NCI-H1930 (cell line): ENCODE measurements at places on chromosomes 4 and X.

- DNase-seq, result no peak
Measured at GRCh38 chr4:139884438-139884837, 218.8 kb downstream of the MGST2 start.

- no peak for DNase-seq
Measured at GRCh38 chrX:45900766-45901615, 644.2 kb downstream of the ZNF674 start.

- DNase-seq, result no peak
Measured at GRCh38 chr4:86106475-86106874, 253.4 kb downstream of the MAPK10 start.

DNA sequence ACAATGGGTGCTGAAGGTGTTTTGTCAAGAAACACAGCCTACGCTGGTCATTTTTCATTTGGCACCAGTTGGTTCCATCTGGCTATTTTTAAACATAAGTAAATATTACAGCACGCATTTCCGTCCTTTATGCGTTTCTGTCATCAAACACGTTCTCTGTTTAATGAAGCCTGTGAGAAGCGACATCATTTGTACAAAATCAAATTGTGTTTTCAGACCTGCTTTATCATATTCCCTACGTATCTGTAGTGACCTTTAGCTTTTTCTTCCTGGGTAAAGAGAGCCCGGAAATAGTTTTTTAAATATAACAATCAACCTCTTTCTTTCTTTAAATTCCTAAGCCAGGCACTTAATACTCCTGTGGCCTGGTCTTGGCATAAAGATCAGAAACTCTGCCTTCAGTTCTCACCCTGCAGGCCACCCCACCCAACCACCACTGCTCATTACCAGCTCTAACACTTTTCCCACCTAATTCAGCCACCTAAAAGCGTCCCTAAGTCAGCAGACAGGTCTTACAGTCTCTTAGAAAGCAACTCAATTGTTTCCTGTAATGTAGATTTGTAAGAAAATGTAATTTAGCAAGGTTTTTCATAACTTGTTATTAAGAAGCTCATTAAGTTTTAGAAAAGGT is 30.4 kb downstream of the ACSL1 start:
- no peak for DNase-seq

GRCh38 chrX:110212299-110212698 is 105.6 kb downstream of the AMMECR1 start:
- no peak for DNase-seq

DNA sequence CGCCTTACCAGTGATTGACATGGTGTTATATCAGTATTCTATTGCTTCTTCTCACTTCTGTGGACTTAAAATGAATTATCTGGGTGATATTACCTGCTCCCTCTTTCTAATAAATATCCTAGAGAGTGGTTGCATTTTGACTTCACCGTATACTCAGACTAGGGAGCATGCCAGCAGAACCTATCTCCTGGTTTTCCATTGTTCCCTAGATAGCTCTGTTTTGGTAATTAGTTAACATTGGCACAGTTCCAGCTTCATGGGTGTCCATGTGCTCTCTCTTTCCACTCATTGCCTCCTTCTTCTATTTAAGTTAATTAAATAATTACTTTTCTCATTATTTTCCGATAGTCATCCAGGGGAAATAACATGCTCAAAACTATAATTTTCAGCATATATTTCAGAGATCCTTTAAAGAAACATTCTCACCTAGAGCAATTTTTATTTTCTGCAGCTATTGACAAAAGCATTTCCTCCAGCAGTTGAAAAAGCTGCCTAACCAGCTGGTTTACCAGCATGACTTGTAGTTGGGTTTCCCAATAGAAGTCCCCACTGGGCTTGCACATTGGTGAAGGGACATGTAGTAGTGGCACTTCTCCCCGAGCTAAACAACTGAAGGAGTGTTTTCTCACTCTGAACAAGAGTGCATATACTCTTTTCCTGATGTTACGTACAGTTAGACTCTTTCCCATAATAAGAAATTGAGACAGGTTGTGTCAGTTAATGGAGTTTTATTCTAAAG is 27.9 kb upstream of the PAPSS1 start:
- no peak for DNase-seq

DNA sequence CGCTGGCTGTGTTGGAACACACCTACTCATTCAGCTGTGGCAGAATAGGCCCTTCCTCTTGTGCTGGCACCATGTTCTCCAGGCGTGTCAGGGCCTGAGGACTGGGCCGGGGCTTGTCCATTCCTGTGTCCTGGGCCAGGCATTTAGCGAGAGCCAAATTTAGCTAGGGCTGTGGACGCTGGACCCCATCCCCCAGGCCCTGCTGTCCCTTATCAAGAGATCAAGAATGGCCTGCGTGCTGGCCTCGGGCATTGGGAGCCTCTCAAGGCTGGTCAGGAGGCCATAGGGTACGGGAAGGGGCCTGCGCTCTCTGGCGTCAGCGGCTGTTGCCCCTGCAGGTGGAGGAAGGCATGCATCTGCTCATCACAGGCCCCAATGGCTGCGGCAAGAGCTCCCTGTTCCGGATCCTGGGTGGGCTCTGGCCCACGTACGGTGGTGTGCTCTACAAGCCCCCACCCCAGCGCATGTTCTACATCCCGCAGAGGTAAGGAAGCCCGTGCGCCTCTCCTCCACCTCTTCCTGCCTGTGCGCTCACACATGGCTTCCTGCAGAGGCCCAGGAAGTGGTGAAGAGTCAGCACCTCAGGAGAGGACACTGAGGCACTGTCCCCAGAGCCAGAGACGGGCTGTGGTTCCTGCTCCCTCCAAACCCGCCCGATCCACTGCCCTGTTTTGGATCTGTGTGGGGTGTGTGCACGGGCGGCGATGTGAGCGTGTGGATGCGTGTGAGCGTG is 15.3 kb downstream of the ABCD1 start:
- DNase-seq, result no peak

DNA sequence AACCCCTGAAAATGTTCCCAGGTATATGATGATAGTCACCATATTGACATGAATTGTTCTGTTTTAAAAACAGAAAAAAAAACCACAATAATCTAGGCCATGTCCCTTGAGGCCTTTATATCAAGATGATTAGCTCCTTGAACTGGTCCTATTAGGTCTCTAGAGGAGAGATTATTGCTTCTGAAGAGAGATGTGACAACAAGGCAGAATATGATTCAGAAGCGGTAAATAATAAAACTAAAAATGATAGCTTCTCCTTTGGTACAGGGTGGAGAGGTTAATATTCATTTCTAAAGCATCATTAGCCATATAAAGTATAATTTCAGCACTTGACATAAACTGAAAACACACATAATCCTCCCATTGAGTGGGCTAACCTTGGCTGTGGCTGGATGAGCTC is 25.8 kb downstream of the TLR8 start:
- no peak for DNase-seq

DNA sequence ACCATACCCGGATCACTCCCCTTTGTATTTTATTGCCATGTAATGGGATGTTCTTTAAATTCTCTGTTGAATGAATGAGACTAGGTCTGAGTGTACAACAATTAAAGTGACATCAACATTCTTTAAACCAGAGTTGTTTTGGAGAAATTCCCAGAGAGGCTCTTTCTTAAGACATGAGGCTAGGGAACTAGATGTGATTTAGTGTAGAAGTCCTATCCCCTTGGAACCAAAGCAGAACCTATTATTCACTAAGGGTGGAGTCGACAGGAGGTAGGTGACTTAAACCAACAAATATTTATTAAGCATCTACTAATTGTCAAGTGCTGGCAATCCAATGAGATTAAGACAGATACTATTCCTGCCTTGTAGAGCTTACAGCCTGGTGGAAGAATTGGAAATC is 1.7 kb downstream of the EIF1AX start:
- DNase-seq, result no peak

GRCh38 chrX:69234624-69235023 is 69.4 kb upstream of the PJA1 start:
- no peak for DNase-seq

GRCh38 chr4:138247643-138248042 is 5.5 kb upstream of the SLC7A11 start:
- DNase-seq, result no peak

DNA sequence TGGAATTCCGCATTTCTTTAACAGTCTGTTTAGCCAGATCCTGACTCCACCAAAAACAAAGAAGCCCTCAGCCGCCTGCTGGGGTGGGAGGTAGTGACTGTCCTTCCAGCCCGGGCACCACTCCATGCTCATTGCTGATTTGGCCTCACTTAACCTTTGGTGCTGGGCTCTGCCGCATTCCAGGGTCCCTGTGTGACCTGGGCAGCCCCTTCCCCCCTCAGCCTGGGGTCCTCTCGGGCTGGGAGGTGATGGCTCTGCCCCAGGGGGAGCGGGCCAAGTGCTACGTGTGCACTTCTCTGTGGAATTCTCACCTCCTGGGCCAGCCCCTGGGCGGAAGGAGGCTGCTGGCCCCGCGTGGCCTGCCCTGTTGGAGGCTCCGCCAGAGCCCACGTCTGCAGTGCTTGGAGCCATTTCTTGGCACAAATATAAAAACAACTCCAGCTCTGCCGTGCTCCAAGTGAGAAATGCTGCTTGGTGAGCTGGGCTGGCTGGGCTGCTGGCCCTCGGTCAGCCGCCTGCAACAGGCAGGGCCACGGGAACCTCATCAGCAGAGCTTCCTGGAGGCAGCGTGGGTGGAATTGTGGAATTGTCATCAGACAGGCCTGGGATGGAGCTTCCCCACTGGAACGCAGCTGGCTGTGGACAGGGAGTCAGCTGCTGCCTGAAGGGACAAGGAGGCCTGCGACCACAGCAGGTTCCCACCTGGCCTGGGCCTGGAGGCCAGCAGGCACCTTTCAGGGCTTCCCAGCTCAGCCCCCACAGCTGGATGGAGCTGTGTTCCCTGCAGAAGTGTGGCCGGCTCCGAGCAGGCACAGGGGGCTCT is 66.0 kb downstream of the TRMT44 start:
- DNase-seq, result no peak

GRCh38 chrX:107551546-107551945 is 76.8 kb upstream of the PRPS1 start:
- no peak for DNase-seq

DNA sequence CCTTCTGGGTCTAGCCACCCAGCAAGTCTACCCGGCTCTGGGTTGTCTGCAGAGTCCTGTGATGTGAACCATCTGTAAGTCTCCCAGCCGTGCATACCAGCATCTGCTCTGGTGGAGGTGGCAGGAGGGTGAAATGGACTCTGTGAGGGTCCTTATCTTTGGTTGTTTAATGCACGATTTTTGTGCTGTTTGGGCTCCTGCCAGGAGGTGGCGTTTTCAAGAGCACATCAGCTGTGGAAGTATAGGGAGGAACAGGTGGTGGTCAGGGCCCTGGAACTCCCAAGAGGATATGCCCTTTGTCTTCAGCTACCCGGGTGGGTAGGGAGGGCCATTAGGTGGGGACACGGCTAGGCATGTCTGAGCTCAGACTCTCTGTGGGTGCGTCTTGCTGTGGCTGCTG is 66.5 kb upstream of the ZFP42 start:
- no peak for DNase-seq

- no peak for DNase-seq
Measured at GRCh38 chr4:146243141-146243882, 29.0 kb downstream of the REELD1 start.

- DNase-seq, result no peak
Measured at GRCh38 chrX:69148946-69149345, 16.3 kb downstream of the PJA1 start.

- DNase-seq, result no peak
Measured at GRCh38 chrX:116757491-116757890, 294.7 kb upstream of the CT83 start.

GRCh38 chr4:39521253-39521919 is 5.9 kb downstream of the UGDH start:
- DNase-seq, result no peak

- no peak for DNase-seq
Measured at GRCh38 chr4:7366954-7367353, 67.8 kb downstream of the PSAPL1 start.

DNA sequence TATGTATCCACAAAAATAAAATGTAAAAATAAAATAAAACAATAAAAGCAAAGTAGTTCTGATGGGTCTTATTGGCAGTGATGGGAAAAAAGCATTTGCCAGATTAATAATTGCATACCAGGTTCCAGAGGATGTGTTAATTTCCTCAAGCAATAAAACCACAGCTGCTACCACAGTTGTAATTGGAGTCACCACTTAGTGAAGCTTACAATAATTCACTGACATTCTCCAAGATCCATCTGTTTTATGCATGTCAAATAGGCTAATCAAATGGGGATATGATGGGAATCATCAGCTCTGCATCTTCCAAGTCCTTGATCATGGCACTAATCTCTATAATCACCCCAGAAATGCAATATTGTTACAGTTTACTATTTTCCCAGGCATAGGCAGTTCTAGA is 123.5 kb upstream of the EMCN start:
- no peak for DNase-seq

DNA sequence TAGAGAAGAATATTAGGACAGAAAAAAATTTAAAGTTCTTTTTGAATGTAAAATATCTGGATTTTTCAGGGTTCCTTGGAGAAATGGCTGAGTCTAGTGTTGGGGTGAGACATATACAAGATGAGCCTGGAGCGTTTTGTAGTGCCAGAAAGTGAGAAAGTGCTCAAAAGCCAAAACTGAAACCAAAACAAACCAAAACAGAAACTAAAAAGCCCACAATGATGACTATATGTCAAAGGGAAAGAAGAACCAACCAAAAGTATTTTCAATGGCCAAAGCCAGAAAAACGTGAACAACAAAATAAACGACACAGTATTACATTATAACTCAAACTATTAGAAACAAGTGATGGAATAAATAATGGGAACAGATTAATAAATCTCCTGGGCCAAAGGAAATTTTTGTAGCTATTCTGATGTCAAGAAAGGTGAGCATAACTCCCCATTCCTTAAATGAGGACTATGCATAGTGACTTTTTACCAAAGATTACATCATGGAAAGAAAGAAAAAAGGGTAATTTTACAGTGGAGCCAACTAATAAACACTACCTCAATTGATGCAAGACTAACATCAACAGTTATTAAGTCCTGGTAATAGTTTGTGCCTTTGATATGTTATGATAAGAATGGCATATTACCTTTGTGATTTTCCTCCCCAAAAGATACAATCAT is 1137.6 kb downstream of the C4orf33 start:
- no peak for DNase-seq

- peak; percentile 62 for DNase-seq
Measured at GRCh38 chr4:173252024-173252935, 81.9 kb downstream of the HMGB2 start.
